BJ (cell line): ENCODE measurements at places on chromosomes 1 and 21.
A peak's percentile ranks its signal among the peaks of the same experiment; 100 is the strongest.

DNA sequence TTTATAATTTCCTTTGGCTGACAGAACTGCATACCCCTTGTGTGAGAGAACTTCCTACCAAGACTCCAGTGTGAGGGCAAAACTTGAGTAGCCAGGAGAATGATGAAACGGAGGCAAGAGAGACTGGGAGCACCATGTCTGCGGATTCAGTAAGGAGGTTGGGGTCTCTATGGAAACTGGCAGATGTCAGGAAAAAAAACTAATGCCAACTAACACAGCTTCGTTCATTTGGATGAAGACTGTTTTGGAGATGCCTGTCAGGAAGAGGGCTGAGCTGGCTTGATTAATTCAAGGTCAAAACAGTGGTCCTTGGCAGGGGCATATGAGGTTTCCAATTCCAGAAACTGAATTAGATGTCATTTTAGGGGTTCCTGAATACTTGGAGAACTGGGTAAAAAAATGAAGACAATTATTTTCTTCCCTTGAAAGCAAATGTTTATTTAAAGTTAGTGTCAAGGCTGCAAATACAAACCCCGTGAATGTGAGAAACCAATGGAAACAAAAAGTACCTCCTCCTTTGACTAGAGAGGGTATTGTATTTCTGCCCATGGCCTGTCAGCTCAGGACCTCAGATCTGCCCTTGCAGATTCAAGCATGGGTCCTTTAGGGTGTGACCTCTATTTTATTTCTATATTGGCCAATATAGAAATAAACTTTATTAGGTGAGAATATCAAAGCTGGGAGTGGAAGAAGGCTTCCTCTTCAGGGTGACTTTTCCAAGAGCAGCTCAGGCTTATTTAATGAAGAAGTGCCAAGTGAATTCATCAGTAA lies 110.5 kb downstream of the MAST2 start:
- DNase-seq, result no peak

GRCh38 chr1:40785446-40785845 lies 1.9 kb downstream of the KCNQ4 start:
- no peak for DNase-seq

GRCh38 chr1:207804721-207805468 lies 53.0 kb downstream of the CD46 start:
- DNase-seq, result no peak

DNA sequence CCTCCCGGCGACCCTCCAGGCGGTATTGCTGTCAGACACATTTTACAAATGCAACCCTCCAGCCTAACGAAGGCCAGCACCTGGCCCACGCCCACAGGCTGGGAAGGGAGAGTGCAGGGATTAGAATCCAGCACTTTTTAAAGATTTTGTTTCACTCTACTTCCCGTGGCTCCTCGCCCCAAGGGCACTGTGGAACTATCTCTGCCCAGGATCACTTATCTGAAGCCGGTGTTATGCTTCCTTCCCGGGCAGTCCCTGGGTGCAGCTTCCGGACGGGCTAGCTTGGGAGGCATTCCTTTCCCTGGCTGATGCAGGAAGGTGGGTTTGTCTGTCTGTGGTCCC lies 35.8 kb downstream of the CCN1 start:
- DNase-seq, result no peak

- DNase-seq, result no peak
These were observed 37.0 kb downstream of the CAPN8 start for GRCh38 chr1:223628233-223629125.

DNA sequence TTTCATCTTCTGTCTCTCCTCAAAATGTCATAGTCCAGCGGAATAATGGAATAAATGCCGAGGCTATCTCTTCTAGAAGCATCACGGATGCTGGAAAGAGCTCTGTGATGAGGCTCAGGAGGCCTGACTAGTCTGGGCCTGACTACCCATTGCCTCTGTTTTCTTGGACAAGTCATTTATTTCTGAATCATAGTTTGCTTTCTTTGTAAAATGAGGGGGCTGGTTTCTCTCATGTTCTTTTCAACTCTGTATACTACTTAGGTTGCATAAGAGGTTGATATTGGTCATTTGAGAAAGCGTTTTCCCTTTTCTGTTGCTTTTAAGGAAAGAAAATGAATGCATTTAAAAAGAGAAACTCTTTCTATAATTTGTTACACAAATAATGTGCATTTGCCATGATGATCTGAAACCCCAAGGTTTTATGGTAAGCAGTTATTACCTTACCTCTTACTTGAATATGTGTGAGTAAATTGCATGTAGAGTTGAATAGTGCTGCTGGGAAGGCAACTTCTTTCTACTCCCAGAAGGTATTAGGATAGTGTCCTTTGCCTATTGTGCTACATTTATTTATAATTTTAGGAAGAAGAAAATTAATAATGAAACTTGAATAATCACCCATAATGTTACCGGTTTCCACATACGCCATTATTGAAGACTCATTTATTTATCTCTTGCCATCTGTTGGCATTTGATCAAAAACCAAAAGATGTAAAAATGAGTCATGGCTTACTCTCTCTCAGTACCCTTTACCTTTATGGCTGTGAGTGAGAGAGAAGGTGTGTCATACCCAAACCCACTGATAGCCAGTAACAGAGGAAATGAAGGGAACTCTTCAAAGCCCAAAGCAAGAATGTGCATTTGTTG lies 179.1 kb downstream of the FASLG start:
- DNase-seq, result no peak

DNA sequence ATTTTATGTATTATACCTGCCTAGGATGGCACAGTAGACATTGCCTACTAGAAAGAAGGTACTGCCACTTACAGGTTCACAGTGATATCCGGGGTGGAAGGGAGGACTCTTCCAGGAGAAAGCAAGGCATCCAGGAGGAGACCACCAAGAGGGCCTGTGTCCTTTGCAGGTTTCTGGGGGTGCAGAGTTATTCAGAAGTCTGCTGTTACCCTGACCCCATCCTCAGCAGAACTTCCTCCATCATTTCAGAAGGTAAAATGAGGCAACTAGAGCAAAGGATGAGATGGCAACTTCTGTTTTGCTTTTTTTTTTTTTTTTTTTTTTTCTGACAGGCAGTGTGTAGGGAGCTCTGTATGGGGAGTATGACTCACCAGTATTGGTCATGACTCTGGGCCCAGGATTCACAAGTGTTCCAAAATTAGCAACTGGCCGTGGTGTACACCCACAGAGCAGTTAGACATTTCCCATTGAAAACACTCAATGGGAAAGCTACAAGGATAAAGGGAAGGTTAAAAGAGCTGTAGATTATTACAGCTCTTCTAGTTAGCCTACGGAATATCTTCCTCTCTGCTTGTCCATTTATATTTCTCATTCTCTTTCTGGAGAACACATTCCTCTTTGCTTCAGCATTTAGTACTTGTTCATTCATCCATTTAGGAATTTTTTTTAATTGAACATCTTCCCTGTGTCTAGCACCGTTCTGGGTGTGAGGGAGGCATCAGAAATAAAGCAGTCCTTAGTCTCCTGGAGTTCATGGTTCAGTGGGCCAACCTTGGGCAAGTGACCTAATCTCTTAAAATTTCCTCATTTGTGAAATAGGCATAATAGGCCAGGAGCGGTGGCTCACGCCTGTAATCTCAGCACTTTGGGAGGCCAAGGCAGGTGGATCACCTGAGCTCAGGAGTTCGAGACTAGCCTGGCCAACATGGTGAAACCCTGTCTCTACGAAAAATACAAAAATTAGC lies 50.5 kb upstream of the PPP2R5A start:
- peak; percentile 85 for DNase-seq

DNA sequence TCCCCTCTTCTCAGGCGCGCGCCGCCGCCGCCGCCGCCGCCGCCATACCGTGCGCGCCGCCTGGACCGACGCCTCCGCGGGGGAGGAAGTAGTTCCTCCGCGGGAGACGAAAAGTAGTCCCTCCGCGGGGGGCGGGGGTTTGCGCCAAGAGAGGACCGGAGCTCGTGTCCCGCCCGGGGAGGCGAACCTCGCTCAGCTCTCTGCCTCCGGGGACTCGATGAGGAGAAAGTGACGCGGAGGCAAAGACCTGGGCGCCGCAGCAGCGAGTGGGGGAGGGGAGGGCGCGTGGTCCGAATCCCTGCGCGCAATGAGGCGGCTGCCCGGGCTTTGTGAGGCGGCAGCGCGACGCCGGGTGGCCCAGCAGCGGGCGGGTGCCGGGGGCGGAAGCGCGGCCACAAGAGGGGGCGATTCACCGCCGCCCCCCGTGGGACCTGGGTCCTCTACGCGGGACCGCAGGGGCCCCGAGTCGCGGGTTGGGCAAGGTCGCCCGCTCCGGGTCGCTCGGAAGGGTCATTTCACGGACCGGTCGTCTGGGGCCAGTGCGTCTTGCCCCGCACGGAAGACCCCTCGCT lies at the start of gene BRWD1:
Gene BRWD1, minus strand, starts transcription at position 62 of the 572 bp plus-strand sequence. CDS start 141 bp downstream, outside the sequence.
- no peak for DNase-seq

GRCh38 chr1:112359961-112360767 lies 35.9 kb upstream of the CTTNBP2NL start:
- DNase-seq, result peak; percentile 59

DNA sequence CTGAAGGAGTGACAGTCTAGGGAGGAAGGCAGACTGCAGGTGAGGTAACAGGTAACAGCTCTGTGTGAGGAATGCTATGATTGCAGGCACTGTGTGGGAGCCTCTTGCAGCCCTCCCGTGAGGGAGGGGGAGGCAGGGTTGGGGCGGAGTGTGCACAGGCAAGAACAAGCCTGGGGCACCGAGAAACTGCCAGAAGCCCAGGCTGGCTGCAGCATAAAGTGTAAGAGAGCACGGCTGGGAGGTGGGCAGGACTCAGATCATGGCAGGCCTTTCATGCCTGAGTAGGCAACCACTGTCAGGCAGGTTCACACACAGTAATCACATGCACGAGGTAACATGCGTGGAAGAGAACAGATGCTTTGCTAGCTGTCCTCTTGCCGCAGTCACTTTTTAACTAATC lies 11.3 kb upstream of the RHEX start:
- DNase-seq, result no peak

DNA sequence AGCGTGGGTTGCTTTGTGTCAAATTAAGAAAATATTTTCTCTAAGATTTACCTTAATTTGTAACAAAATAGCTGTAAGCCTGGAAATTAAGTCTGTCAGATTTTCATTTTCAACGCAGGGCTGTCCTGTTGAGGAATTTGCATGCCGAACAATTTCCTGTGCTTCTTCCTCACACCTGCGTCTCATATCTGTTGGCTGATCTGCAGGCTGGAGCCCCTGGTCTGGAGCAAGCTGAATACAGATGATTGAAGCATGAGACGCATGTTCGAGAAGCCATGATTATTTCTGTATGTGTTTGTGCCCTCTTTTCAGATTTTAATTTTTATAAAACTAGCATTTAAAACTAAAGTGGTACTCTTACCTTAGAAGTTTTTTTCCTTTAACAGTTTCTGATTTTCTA lies 9.8 kb downstream of the MIXL1 start:
- DNase-seq, result no peak

DNA sequence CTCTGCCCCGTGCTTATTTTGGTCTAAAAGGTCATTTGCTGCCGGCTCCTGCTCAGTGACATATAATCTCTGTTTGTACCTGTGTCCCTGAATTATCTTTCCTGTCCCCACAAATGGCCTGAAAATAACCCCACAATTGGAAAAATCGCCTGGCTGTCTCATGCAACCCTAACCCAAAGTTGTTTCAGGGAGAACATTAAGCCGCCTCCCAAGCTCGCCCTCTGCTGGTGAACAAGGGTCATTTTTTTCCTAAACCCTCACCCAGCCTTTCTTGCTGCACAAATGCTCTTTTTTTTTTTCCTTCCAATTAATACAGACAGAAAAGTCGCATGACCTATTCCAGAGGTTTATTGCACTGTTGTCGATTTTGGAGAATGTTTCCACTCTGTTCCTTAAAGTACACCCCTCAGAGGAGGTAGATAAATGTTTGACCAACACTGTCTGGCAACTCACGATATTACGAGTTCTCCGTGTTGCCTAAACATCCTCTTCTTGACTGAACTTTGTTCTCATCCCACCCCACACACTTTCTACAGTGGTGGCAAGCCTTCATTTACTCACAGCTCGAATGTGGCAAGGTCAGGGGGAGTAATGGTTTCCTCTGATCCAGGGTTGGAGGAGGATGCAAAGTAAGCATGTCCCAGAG lies 148.7 kb downstream of the ZZZ3 start:
- no peak for DNase-seq

DNA sequence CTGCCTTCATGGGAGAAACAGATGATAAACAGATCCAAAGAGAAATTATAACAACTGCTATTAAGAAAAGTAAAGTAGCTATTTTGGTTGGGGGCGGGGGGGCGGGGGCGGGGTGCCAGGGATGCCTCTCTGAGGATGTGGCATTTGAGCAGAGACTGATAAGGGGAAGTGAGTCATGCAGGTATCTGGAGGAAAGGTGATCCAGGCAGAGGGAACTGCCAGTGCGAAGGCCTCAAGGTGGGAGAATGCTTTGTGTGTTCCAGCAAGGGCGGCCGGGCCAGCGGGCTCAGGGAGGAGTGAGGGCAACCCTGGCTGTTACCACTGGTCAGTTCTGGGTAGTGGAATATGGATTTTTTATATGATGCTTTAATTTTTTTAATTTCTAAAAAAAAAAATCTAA lies 7.0 kb upstream of the TNFRSF1B start:
- DNase-seq, result no peak

- DNase-seq, result no peak
These were observed 37.9 kb downstream of the TGFB2 start for GRCh38 chr1:218383051-218383450.

GRCh38 chr21:40070871-40071270 lies 203.6 kb downstream of the PCP4 start:
- no peak for DNase-seq

DNA sequence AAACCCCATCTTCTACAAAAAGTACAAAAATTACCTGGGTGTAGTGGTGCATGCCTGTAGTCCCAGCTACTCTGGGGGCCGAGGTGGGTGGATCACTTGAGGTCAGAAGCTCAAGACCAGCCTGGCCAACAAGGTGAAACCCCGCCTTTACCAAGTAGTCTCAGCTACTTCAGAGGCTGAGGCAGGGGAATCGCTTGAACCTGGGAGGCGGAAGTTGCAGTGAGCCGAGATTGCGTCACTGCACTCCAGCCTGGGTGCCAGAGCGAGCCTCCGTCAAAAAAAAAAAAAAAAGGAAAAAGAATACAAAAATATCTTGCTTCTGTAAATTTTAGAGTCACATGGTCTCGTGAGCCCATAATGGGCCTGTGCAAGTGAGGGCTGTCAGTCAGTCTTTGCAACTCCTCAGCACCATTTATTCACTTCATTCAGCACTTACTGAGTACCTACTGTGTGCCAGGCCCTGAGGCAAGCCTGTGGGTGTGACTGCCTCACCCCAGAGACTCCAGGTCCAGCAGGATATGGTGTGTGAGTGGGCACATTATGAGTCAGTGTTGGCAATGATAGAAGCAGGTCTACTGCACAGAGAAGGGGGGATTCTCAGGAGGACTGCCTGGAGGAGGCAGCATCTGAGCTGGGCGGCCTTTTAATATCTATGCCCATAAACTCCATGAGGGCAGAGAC lies 46.8 kb upstream of the TARDBP start:
- DNase-seq, result no peak
